ENCODE measurements at places on chromosomes 2 and 18. TPM values are rescaled to one million over a fixed set of nuclear protein-coding genes. Genes with fewer than 3 reads are reported as not detected.

DNA sequence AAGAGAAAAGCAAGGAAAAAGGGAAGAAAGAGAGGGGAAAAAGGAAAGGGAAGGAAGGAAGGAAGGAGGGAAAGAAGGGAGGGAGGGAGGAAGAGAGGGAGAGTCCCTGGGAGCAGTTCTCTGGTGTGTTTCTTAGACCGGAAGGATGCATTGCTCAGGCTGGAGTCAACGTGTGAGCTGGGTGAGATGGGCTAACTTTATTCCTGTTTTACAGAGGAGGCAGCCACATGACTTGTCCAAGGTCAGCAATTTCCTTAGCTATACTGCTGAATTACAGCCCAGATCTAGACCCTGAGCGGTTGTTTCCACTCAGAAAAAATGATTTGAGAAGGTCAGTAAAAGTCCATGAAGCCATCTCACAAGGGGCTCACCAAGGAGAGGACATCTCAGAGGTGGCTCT, 86.6 kb upstream of the APCDD1 start:
- no peak for DNase-seq

GRCh38 chr2:23513872-23514793, 129.2 kb downstream of the KLHL29 start:
- DNase-seq = no peak

ERBB4 gene
- total RNA-seq = 6.3 TPM

DNA sequence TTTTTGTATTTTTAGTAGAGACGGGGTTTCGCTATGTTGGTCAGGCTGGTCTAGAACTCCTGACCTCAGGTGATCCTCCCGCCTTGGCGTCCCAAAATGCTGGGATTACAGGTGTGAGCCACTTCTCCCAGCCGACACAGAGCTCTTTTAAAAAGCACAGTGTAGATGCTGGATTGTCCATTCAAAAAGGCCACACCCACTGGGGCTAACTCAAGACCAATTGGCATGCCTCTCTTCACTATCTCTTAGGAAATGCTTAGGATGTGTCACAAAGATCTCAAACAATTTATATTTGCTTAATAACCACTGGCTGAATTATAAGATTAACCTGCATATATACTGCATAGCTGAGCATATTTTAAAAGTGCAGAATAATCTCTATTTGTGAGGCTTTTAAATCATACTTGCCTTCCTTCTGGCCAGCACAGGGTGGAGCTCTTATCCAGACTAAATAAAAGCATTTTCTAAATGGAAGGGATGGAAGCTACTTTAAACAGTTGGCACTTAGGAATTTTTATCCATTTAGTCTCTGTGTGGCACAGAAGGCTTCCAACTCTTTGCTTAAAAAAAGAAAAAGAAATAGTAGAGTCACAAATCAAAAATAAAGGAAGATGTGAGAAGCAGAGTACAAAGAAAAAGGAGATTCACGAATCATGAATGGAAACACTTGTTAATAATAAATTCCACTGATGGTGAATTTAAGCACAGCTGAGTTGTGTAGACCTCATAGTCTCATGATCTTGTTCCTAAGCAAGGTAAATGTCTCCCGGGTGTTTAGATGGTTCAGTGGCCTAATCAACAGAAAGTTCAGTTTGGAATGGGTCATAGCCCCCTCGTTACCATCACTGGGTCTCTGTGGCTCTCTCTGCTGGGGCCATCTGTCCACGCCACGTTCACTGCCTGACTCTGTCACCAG, 22.4 kb downstream of the CRYGD start:
- no peak for DNase-seq

CCDC141 gene
- total RNA-seq = 61.6 TPM

MATN3 gene
- total RNA-seq = 6.4 TPM

- no peak for DNase-seq
These were observed 8.9 kb downstream of the STAM2 start for GRCh38 chr2:152166633-152167032.

OTOF gene
- 0.11 TPM for total RNA-seq

STEAP3 gene
- 22.3 TPM for total RNA-seq

Data from upper lobe of left lung (tissue), 6 donors.